Lower lobe of right lung (tissue), 2 donors: ENCODE measurements at places on chromosomes 2 and 18. TPM values are rescaled to one million over a fixed set of nuclear protein-coding genes. Genes with fewer than 3 reads are reported as not detected.

Gene ZNF804A
- total RNA-seq: 1.3 TPM

Gene GPR35
- total RNA-seq: 4.7 TPM

Gene CD8A
- 5.5 TPM for total RNA-seq

Gene ARMC9
- total RNA-seq: 43.1 TPM

Gene MARCHF7
- 71.8 TPM for total RNA-seq

Gene POTEJ
- not detected for total RNA-seq

Gene GAL3ST2
- total RNA-seq: not detected

GRCh38 chr2:221752781-221753180 is 180.7 kb upstream of the EPHA4 start:
- no peaks in the 10 kb centered on the region for H3K36me3 ChIP-seq
- H3K4me1 ChIP-seq: no peaks in the 10 kb centered on the region
- DNase-seq: no peak
- H3K27me3 ChIP-seq: no peaks in the 10 kb centered on the region
- no peak overlapping the region for H3K4me3 ChIP-seq
- H3K27ac ChIP-seq: no peak overlapping the region

DNA sequence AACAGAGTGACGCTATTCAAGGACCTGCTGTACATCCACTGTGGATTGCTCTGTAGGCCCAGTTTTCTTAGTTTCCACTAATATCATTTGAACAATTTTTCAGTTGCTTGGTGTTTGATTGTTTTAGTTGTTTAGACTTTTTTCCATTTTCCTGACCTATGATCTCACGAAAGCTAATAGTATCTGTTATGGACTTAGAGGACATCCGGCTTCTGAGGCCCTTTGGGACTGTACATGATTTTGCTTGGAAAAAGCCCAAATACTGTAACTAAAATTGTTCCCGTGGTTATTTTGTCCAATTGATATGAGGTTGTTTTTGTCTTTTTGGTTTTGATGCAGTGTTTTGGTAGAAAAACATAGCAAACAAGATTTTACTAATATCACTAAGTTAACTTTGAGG is 174.6 kb downstream of the PLCL1 start:
- H3K4me3 ChIP-seq: no peak overlapping the region
- no peak for DNase-seq
- no peaks in the 10 kb centered on the region for H3K36me3 ChIP-seq
- no peaks in the 10 kb centered on the region for H3K27me3 ChIP-seq
- no peaks in the 10 kb centered on the region for H3K4me1 ChIP-seq
- H3K27ac ChIP-seq: no peak overlapping the region

DNA sequence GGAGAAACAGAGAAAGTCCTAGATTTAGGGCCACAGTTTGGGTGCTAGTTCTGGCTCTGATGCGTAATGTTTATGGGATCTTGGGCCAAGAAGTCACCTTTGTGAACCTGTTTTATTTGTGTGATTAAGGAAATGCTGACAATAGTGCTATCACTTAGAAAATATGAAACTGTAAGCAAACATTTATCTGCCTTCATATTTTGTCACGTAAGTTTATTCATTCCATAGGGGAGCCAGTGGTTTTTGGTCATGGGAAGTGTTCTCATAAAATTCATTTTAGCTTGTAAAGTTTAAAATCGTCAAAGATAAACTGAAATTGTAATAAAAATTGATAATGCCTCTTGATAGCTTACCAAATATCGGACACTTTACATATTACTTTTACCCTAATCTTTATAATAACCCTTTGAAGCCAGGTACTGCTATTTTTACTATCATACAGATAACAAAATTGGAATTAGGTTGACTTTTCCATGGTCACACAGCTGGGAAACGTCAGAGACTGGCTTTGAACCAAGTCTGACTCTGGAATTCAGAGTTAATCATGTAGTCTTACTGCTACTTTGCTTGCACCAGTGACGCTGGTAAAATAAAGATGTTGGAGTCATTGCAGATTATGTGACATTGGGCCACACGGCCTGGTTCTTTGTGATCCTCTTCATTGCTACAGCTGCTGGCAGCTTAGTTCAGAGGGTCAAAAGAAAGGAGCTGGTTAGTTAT is 99.7 kb downstream of the ICA1L start:
- DNase-seq: no peak
- no peaks in the 10 kb centered on the region for H3K4me1 ChIP-seq
- no peak overlapping the region for H3K4me3 ChIP-seq
- no peak overlapping the region for H3K27ac ChIP-seq
- no peaks in the 10 kb centered on the region for H3K27me3 ChIP-seq

DNA sequence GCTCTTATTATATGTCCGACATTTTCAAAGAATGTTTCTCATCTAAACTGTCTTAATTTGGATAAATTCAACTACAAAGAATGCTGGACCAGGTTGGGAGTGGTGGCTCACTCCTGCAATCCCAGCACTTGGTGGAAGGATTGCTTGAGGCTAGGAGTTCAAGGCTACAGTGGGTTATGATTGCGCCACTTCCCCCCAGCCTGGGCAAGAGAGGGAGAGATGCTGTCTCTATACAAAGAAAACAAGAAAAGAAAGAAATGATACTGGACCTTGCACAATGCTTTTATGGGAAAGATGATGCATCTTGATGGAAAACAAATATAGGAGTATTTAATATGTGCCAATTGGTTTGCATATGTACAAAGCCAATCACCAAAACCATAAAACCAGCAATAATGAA is 296.7 kb downstream of the LPIN1 start:
- no peaks in the 10 kb centered on the region for H3K27me3 ChIP-seq
- H3K36me3 ChIP-seq: no peaks in the 10 kb centered on the region
- no peak for DNase-seq
- no peak overlapping the region for H3K27ac ChIP-seq

GRCh38 chr18:63949068-63949737 is at the start of gene HMSD:
Gene HMSD, plus strand, starts transcription at chr18:63949301. Its CDS starts 4,155 bp downstream, at chr18:63953456.
- H3K36me3 ChIP-seq: no peaks in the 10 kb centered on the region
- peaks cover 9% of the 10 kb centered on the region for H3K4me1 ChIP-seq
- peak; percentile 80 for DNase-seq
- H3K27me3 ChIP-seq: no peaks in the 10 kb centered on the region
- peak within 1 kb of the TSS; percentile 36 for H3K4me3 ChIP-seq

DNA sequence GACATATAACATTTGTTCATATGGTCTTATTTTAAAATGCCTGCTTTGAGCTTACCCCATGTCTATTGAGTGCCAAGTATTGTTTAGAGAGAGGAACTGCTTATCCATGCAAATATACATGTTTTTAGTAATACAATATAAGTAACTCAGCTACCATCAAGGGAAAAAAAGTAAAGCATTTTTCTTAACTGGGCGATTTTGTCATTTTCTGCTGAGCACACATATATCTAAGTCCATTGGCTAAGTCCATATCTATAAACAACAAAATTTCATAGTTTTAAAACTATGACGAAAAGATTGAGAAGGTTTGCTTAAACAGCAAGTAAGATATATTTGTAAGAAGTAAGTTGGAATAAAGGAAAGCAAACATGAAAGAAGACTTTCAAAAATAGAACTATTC is 82.7 kb downstream of the CALCRL start:
- no peaks in the 10 kb centered on the region for H3K27me3 ChIP-seq
- H3K27ac ChIP-seq: no peak overlapping the region
- no peaks in the 10 kb centered on the region for H3K4me1 ChIP-seq
- DNase-seq: no peak

GRCh38 chr2:85137156-85137555 is 4.0 kb downstream of the TCF7L1 start:
- peaks cover 8% of the 10 kb centered on the region for H3K27me3 ChIP-seq
- no peak overlapping the region for H3K27ac ChIP-seq
- no peak for DNase-seq
- H3K36me3 ChIP-seq: no peaks in the 10 kb centered on the region

GRCh38 chr2:16218161-16218560 is 277.8 kb downstream of the MYCN start:
- no peak overlapping the region for H3K4me3 ChIP-seq
- DNase-seq: no peak
- H3K27me3 ChIP-seq: no peaks in the 10 kb centered on the region
- no peaks in the 10 kb centered on the region for H3K36me3 ChIP-seq
- no peak overlapping the region for H3K27ac ChIP-seq
